A549 treated with CpdA at 1 μM for 4 hours (cell line): ENCODE measurements at places on chromosomes 5 and 9. TPM values are rescaled to one million over a fixed set of nuclear protein-coding genes. Genes with fewer than 3 reads are reported as not detected.

Gene SPATA31C1
- not detected in 5 replicates for total RNA-seq

Gene IFNA21
- total RNA-seq, result not detected in 5 replicates

Gene RC3H2
- total RNA-seq, result 13.9 to 23.4 TPM (median 20.3 TPM) in 5 replicates

Gene CCDC192
- not detected in 5 replicates for total RNA-seq

Gene TRIM41
- total RNA-seq, result 18.4 to 28.7 TPM (median 27.4 TPM) in 5 replicates

Gene MYMK
- total RNA-seq, result not detected in 5 replicates

Gene GDNF
- 0.02 to 0.06 TPM (median 0.03 TPM) in 3 of 5 replicates, not detected in the others for total RNA-seq

Gene CER1
- not detected in 5 replicates for total RNA-seq

Gene CDKN2B-AS1
- not detected in 5 replicates for total RNA-seq

Gene PCDHA1
- 0.12 to 0.23 TPM (median 0.21 TPM) in 5 replicates for total RNA-seq

Gene ITK
- 0.08 to 0.19 TPM in 2 of 5 replicates, not detected in the others for total RNA-seq

Gene SH3TC2
- 0.23 to 0.87 TPM (median 0.43 TPM) in 5 replicates for total RNA-seq

Gene BARHL1
- total RNA-seq, result 0.06 TPM in 1 of 5 replicates, not detected in the others

Gene ATOX1
- 201 to 214 TPM (median 211 TPM) in 5 replicates for total RNA-seq
